ENCODE measurements at places on chromosomes 3 and 15. TPM values are rescaled to one million over a fixed set of nuclear protein-coding genes. Genes with fewer than 3 reads are reported as not detected.

Gene SHC4
- 0.36 TPM for total RNA-seq

- DNase-seq = no peak
- no peaks in the 10 kb centered on the region for H3K36me3 ChIP-seq
- no peak overlapping the region for H3K27ac ChIP-seq
- peaks cover 8% of the 10 kb centered on the region for H3K27me3 ChIP-seq
- no peak overlapping the region for H3K4me3 ChIP-seq
These were observed 189.5 kb downstream of the ADAMTSL3 start for GRCh38 chr15:83843471-83843871.

DNA sequence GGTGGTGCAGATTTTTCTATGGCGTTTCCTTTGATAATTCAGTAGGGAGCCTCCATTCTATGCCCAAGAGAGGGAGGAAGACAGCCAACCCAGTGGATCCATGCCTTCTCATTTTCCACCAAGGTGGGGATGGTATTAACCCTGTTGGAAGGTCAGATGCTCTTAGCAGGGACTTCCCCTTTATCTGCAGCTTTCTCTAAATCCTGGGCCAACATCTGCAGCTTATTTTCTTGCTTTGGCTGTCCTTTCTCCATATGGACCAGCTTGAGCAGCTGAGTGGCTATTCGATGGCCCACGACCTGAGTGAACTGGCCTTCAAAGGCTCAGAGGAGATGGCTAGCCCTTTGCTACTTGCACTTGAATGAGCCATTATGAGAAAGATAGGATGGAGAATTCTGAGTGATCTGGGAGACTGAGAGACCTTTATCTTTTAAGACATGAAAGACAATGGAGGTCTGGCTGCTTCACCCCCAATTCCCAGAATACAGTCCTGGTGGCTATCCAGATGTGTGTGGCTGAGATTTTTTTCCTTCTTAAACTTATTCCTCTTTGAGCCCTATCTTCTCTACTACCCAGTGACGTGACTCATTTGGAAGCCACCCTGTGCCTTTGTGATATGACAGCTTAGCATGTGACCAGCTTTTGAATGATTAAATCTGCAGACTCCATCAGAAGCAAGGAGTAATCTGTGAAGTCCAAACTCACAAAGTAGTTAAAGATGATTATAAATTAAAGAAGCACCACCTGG is 39.6 kb upstream of the TRAK1 start:
- no peak for DNase-seq
- peaks cover 24% of the 10 kb centered on the region for H3K4me1 ChIP-seq

DNA sequence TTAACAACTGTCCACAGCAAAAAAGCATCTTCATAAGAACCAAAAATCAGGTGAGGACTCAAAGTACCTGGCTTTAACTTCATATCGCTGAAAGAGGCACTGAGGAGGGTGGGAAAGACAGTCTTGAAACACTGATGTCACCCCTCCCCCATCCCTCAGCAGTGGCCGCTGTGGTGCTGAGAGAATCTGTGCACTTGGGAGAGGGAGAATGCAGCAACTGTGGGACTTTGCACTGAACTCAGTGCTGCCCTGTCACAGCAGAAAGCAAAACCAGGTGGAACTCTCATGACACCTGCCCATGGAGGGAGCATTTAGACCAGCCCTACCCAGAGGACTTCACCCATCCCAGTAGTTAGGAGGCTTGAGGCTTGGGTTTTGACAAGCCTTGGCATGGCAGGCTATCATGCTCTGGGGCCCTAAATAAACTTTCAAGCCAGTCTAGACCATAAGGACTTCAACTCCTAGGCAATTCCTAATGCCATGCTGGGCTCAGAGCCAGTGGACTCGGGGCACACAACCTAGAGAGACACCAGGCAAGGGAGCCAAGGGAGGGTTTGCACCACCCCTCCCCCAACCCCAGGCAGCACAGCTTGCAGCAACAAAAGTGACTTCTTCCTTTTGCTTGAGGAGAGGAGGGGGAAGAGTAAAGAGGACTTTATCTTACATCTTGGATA is 6.1 kb upstream of the ZSCAN2 start:
- peaks cover 11% of the 10 kb centered on the region for H3K27me3 ChIP-seq
- peaks cover 1% of the 10 kb centered on the region for H3K4me1 ChIP-seq
- H3K36me3 ChIP-seq = no peaks in the 10 kb centered on the region
- no peak overlapping the region for H3K27ac ChIP-seq

DNA sequence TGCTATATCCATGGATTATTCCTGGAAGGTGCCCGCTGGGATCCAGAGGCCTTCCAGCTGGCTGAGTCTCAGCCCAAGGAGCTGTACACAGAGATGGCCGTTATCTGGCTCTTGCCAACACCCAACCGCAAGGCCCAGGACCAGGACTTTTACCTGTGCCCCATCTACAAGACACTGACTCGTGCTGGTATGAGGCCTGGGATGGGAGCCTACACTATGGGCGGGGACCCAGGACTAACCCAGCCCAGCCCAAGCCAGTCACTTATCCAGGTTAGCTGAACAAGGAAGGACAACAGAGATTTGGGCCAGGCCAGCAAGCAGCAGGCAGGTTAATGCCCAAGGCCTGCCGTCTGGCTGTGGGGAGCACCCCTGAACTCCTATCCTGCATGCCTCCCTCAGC is 45.3 kb downstream of the SEMA3G start:
- H3K27me3 ChIP-seq = no peaks in the 10 kb centered on the region
- no peaks in the 10 kb centered on the region for H3K4me1 ChIP-seq
- DNase-seq = no peak
- no peak overlapping the region for H3K4me3 ChIP-seq
- H3K36me3 ChIP-seq = peaks cover 4% of the 10 kb centered on the region

DNA sequence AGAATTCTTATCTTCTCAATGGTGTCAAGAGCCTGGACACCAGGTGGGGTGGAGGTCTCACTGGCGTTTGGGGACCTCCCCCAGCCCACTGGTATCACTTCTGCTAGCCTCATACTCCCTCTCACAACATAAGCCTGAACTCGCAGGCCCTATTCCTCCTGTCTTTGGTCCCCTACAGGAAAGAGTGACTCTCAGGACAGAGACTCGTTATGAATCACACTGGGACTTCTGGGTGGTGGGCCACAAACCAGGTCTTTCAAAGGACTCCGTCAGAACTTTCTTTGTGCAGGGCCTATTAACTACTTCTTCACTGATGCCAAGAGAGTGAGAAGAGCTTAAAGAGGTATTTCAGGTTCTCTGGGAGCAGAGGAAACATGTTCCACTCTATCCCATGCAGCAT is 100.4 kb downstream of the WDR76 start:
- DNase-seq = no peak
- H3K36me3 ChIP-seq = no peaks in the 10 kb centered on the region
- no peaks in the 10 kb centered on the region for H3K4me1 ChIP-seq

- H3K36me3 ChIP-seq = no peaks in the 10 kb centered on the region
- no peak overlapping the region for H3K27ac ChIP-seq
- H3K4me3 ChIP-seq = no peak overlapping the region
- H3K27me3 ChIP-seq = peaks cover 8% of the 10 kb centered on the region
- peaks cover 24% of the 10 kb centered on the region for H3K4me1 ChIP-seq
- DNase-seq = no peak
These were observed 9.3 kb upstream of the SLC12A8 start for GRCh38 chr3:125221831-125222230.

- H3K4me3 ChIP-seq = no peak overlapping the region
- H3K27me3 ChIP-seq = no peaks in the 10 kb centered on the region
- no peaks in the 10 kb centered on the region for H3K36me3 ChIP-seq
- no peaks in the 10 kb centered on the region for H3K4me1 ChIP-seq
- no peak overlapping the region for H3K27ac ChIP-seq
These were observed 85.6 kb upstream of the LYSMD4 start for GRCh38 chr15:99818872-99819271.

GRCh38 chr3:22960105-22960984 is 242.8 kb upstream of the UBE2E2 start:
- peaks cover 6% of the 10 kb centered on the region for H3K4me1 ChIP-seq
- no peak overlapping the region for H3K27ac ChIP-seq
- no peak for DNase-seq
- H3K36me3 ChIP-seq = no peaks in the 10 kb centered on the region
- H3K4me3 ChIP-seq = no peak overlapping the region

- H3K4me3 ChIP-seq = no peak overlapping the region
- peaks cover 9% of the 10 kb centered on the region for H3K4me1 ChIP-seq
- H3K27me3 ChIP-seq = no peaks in the 10 kb centered on the region
- no peaks in the 10 kb centered on the region for H3K36me3 ChIP-seq
These were observed 111.0 kb upstream of the SYNPR start for GRCh38 chr3:63167113-63167512.

- H3K4me1 ChIP-seq = peaks cover 12% of the 10 kb centered on the region
- no peaks in the 10 kb centered on the region for H3K36me3 ChIP-seq
- H3K27ac ChIP-seq = no peak overlapping the region
- no peak for DNase-seq
- no peak overlapping the region for H3K4me3 ChIP-seq
- H3K27me3 ChIP-seq = peaks cover 21% of the 10 kb centered on the region
These were observed 161.3 kb upstream of the LPP start for GRCh38 chr3:187992609-187993008.

Measured in progenitor cell of endocrine pancreas (in vitro differentiated cells).